Activated CD4-positive, alpha-beta T cell treated with anti-CD3 and anti-CD28 coated beads, Interleukin-2, amount 10 ng/mL, durations not matched to agents 7 days and 5 days (primary cell): ENCODE measurements at places on chromosomes 5 and 9.

DNA sequence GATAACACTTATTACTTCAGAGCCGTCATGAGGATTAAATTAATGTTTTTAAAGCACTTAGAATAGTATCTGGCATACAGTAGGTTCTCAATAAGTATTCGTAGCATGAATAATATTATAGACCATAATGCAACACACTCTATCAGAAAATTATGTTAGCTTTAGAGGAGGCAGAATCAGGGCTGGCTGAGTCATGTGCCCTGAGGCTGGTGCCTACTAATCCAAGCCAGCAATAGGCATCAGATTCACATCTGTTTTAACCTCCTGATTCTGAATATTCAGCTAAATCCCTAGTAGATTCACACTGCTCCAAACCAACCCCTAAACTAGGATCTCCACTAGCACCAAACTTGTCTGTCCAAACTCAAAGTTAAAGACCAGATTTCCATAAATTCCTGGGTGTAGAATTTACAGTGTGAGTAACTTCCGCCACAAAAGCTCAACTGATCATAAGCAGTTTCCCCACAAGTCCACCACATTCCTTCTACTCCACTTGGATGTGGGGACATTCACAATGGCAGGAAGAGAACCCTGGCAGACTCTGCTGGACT, 170.0 kb upstream of the DAPK1 start:
- DNase-seq: no peak
- no peaks in the 10 kb centered on the region for H3K36me3 ChIP-seq
- no peak overlapping the region for H3K4me3 ChIP-seq
- H3K4me1 ChIP-seq: no peaks in the 10 kb centered on the region

GRCh38 chr9:135227641-135228251, 140.3 kb downstream of the OLFM1 start:
- H3K36me3 ChIP-seq: no peaks in the 10 kb centered on the region
- no peak overlapping the region for H3K4me3 ChIP-seq
- no peaks in the 10 kb centered on the region for H3K4me1 ChIP-seq
- H3K27ac ChIP-seq: no peak overlapping the region
- H3K27me3 ChIP-seq: no peaks in the 10 kb centered on the region
- no peak for DNase-seq

GRCh38 chr5:53478411-53479044, 1.9 kb upstream of the FST start:
- peak overlapping the region; percentile 55 for H3K4me3 ChIP-seq
- no peak overlapping the region for H3K27ac ChIP-seq
- peaks cover 6% of the 10 kb centered on the region for H3K36me3 ChIP-seq
- peaks cover 72% of the 10 kb centered on the region for H3K27me3 ChIP-seq
- DNase-seq: no peak

GRCh38 chr5:175460126-175460525, 16.1 kb upstream of the DRD1 start:
- no peak overlapping the region for H3K4me3 ChIP-seq
- no peaks in the 10 kb centered on the region for H3K36me3 ChIP-seq
- DNase-seq: no peak
- H3K27me3 ChIP-seq: peaks cover 11% of the 10 kb centered on the region

DNA sequence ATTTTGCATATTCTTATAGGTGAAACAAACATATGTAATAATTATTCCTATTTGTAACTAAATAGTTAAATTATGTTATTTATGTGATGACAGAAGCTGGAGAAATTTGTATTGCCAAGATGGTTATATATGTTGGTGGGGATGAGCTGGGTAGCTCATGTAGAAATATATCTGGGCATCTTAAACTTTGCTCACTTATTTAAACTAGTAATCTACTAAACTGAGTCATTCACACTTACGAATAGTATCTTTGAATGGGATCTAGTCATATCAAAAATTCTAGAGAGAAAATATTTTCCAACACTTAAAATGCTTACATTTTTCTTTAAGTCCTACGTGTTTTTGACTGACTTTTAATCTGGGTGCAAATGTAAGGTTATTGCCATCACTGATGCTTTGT, 44.6 kb upstream of the EIF4EBP3 start:
- no peak overlapping the region for H3K27ac ChIP-seq
- H3K27me3 ChIP-seq: no peaks in the 10 kb centered on the region
- peaks cover 4% of the 10 kb centered on the region for H3K4me1 ChIP-seq
- no peak for DNase-seq

- DNase-seq: peak; percentile 16
- no peak overlapping the region for H3K27ac ChIP-seq
- H3K4me3 ChIP-seq: peak overlapping the region; percentile 79
- H3K27me3 ChIP-seq: peaks cover 76% of the 10 kb centered on the region
- peaks cover 23% of the 10 kb centered on the region for H3K4me1 ChIP-seq
- H3K36me3 ChIP-seq: no peaks in the 10 kb centered on the region
Measured at GRCh38 chr5:88883836-88884607, 1.0 kb upstream of the MEF2C start.

DNA sequence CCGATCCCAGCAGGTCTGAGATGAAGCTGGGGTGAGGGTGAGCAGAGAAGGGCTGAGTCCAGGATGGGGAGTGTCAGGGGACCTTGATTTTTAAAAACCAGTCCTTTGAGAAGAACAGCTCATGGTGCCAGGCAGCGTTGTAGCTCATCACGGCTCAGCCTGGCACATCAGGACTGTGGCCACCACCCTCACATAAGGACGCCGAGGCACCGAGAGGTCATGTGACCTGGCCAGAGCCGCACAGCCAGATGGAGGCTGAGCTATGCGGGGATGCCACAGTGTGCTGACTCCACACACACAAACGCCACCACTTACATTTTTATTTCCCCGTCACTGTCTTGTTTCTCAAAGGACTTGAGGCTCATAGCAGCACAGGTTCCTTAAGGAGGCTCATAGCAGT, 32.9 kb upstream of the CEP72 start:
- no peaks in the 10 kb centered on the region for H3K36me3 ChIP-seq
- no peak for DNase-seq
- no peak overlapping the region for H3K4me3 ChIP-seq
- peaks cover 25% of the 10 kb centered on the region for H3K27me3 ChIP-seq
- H3K4me1 ChIP-seq: no peaks in the 10 kb centered on the region
